NCI-H774 (cell line): ENCODE measurements at places on chromosomes 4 and X.

DNA sequence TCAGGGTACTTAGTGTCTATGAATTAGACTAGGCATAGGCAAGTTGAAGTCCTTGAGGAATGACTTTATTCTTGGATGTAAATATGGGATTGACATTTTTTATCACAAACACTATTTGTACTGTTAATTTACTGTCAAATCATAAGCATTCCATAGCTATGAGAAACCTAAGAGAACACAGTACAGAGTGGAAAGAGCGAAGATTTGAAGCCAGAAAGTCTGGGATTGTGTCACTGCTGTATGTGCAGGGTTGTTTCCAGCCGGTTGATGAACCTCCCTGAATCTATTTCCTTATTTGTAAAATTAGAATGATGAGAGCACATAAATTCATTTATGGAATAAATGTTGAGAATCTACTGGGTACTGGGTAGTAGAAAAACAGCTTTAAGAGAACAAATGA is 14.4 kb upstream of the KLHL5 start:
- DNase-seq, result no peak

DNA sequence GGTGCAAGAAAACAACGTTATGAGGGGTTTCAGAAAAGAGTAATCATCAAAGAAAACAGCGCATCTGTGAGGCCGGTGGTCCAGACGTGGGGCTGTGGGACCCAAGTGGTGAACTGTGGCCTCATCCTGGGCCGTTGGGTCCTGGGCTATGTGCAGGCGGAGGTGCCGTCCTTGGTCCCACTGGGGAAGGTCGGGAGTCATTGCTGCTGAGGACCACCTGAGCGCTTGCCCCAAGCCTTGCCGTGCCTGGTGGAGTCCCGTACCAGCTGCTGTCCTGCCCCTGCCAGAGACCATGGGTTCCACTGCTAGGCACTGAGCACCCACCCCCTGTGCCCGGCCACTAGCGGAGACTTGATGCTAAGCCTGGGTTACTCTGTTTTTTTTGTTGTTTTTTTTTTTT is 25.5 kb upstream of the UVSSA start:
- DNase-seq, result no peak

DNA sequence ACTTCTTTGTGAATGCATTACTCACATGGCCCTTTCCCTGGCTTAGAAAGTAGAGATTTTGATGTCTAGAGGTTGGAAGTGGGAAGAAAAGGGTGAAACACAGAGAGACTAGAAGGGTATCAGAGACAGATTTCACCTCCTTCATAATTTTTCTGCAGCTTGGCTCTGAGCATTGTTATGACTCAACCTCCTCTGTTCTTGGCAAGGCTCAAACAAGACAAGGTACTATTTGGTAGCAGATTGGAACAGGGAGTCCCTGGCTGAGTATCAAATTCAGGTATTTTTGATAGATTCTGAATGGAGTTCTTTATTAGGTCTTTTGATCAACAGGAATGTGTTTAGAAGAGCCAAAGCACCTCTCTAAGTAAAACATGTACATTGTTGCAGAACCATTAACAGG is 146.3 kb upstream of the CHRDL1 start:
- no peak for DNase-seq

DNA sequence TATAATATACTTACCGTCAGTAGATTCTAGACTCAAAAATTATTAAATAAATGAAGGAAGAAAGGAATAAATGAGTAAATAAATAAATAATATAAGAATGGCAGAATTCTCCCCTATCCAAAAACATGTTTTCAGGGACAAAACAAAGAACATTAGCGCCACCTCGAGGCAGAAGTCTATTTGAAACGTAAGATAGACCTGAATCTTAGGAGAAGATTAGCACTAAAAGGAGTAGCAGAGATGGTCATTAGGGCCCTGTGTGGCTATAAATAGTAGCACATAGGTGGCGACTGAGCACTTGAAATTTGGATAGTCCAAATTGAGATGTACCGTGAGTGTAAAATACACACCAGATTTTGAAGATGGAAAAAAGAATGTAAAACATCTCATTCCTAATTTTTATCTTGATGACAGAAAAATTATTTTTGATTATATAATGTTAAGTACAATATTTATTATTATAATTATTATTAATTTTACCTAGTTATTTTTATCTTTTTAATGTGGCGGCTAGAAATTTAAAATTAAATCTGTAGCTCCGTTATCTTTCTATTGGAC is 24.3 kb upstream of the SRD5A3 start:
- peak; percentile 60 for DNase-seq

DNA sequence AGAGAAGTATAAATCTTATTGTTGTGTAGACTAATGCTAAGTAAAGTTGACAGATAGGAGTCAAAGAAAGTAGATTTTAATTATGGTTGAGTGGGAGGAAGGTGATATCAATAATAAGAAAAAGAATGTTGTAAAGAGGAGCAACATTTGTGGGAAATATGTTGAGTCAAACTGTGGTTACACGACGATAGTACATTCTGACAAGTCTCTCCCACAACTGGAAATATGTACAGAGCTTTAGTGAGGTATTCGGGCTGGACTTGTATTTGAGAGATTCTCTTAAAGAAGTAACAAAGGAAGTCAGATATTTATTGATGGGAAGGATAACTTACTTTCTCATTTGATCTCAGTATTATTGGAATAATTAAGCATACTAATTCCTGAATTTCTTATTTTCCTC is 525.3 kb upstream of the MAGEB2 start:
- no peak for DNase-seq

- DNase-seq, result no peak
Observed at GRCh38 chrX:130385520-130385919, at the start of gene GPR119. TSS of gene GPR119 (minus strand) at chrX:130385674. CDS start at chrX:130385447, 227 bp downstream.

DNA sequence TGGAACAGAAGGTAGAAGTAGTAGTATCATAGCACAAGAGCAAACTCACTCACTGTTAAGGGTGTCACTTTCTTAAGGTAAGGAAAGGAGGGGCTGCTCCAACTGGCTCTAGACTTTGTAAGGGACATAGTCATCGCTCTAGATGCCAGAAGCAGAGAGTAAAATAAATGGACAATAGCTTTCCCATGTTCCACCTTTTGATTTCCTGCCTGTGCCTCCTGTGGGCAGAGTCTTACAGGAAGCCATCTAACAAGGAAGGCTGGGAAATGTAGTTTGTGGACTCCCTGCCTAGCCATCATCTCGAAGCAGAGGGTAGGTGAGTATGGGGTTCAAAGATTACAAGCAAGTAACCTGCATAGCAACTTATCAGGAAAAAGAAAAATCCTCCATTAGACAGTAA is 1.7 kb upstream of the METTL14 start:
- DNase-seq, result no peak

DNA sequence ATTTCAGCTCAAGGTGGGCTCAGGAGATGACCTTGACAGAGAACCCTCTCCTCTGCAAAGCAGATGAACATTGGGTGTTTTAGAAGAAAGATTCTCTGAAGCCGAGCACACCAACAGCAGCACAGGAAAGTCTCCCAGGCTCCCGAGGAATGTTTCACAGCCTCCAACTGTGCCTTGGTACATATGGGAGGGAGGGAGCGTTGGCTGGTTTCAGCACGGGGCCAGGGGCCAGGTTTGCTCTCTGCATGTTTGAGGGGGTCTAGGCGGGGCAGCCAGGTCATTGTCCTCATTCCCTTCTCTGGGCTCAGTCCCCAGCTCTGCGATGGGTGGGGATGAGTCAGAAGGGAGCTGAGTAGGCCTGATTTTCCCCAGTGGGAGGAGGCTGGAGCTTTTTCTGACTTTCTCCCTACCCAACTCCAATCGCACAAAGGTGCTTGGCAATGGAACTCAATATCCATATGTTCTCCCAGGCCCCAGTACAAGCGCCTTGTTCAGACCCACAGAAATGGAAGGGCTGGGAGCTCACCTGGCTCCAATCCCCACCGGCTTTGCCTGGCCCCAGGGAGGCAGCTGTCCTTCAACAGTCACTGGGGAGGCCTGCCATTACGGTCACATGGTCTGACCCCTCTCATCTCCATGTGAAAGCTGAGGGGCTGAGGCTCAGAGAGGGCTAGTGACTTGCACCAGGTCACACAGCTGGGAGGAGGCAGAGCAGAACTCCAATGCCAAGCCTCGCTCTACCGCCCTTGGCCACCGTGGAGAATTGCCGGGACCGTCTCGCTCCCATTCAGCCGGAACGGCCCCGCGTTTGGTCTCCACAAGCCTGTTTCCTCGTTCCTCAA is 108.4 kb upstream of the AFAP1 start:
- no peak for DNase-seq

DNA sequence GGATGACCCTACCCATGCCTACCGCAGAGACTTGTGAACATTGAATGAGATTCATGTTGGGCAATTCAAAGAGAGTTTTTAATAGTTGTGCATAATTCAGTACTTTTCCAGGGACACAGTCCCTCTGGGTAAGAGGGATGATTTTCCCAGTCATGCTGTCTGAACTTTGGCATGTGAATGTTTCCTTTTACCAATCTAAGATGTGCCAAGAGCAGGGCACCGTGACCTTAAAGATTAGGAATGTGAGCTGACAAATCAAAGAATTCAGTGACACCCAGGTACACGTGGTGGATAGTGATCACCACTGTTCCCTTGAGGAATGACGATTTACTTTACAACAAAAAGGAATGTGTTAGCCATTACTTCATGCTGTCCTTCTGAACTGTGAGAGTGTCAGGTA is 515.6 kb downstream of the PPARGC1A start:
- DNase-seq, result no peak

- no peak for DNase-seq
Observed at GRCh38 chr4:142582340-142582739, 263.8 kb downstream of the INPP4B start.

GRCh38 chr4:110907801-110908313 is 285.0 kb upstream of the PITX2 start:
- no peak for DNase-seq

- no peak for DNase-seq
Observed at GRCh38 chr4:81527709-81528108, 56.0 kb upstream of the RASGEF1B start.

DNA sequence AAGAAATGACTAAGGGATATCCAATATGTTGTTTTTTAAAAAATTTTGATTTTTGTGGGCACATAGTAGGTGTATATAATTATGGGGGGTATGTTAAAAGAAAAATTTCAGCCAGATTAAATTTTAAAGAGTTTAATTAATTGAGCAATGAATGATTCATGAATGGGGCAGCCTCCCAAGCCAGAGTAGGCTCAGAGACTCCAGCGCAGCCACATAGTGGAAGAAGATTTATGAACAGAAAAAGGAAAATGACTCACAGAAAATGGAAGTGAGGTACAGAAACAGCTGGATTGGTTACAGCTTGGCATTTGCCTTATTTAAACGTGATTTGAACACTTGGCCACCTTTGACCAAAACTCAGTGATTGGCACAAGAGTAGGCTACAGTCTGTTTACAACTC is 91.7 kb downstream of the SPATA18 start:
- DNase-seq, result no peak

- no peak for DNase-seq
Observed at GRCh38 chrX:139058831-139059495, 347.4 kb upstream of the FGF13 start.

- DNase-seq, result no peak
Observed at GRCh38 chrX:63785708-63786040, 660 bp upstream of the ARHGEF9 start.

DNA sequence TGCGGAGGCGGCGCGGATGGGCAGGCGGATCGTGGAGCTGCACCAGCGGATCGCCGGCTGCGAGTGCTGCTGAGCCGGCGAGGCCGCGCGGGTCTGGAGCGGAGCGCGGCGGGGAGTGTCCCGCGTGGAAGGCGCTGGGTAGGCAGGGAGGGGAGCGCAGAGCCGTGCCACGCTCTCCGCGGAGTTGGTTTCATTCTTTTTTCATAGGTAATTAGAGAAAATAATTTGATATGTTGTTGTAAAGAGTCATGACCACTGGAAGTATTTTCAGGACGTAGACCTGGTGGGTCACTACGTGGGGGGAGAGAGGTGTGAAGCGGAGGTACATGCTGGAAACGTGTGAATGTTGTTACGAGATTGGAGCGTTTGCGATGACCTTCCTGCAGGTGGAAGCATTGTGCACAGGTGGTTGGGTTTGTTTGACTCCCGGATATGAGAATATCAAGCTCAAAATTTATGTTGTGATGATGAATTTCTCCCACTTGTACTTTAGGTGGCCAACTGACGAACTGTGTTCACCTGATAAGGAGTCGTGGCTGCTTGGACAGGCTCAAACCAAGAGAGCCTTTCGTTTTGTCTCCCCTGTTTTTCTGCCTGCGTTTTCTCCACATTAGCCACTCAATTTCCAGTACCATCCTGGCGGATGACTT is 19.1 kb upstream of the S100P start:
- DNase-seq, result peak; percentile 11

GRCh38 chrX:1442016-1442665 is 10.6 kb downstream of the ASMTL start:
- DNase-seq, result no peak

DNA sequence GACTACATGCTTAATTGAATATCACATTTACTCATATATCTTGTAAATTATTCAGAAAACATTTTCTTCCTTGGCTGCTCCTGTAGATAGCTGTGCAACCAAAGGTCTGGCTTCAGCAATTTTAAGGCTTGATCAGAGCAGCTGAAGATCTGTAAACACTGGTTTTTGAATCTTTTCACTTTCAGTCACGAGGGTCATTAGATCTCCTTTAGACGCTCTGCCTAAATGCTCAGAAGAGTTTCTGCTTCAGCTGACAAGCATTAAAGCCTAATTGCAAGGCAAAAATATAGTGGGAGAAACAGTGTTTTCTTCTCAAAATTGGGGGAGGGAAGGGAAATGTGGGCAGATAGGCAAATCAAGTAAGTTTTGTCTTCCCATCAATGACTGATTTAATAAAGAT is 25.7 kb downstream of the TRPC5 start:
- no peak for DNase-seq

DNA sequence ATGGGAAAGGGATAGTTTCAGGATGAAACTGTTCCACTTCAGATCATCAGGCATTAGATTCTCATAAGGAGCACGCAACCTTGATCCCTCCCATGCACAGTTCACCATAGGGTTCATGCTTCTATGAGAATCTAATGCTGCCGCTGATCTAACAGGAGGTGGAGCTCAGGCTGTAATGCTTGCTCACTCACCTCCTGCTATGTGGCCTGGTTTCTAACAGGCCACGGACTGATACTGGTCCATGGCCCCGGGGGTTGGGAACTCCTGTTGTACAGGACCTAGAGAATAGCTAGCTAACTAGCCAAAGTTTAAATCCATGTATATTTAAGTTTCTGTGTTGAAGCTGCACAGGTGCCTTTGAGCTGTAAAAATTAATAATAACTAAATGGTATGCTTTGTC is 65.8 kb upstream of the MMAA start:
- DNase-seq, result no peak

DNA sequence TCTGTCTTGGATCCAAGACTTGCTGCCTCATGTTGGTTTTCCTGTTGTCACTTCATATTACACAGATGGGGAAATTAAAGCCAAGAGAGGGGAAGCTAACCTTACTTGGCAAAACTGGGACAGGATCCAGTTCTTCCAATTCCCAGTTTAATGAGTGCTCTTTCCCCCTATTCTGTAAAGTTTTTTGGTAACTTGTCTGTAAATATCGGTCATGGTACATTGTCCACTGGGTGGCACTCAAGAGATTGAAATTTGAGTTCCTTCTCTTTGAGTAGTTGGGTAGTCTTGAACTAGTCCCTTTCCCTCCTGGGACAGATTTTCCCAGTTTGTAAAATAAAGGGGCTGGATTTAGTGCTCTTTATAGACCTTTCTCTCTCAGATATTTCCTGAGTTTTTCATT is 12.4 kb upstream of the EOLA2 start:
- DNase-seq, result no peak

GRCh38 chr4:125481334-125482045 is 166.7 kb downstream of the FAT4 start:
- DNase-seq, result no peak

GRCh38 chr4:153060196-153060595 is 124.1 kb downstream of the FHDC1 start:
- no peak for DNase-seq

- no peak for DNase-seq
Observed at GRCh38 chr4:58063404-58064160, 953.4 kb upstream of the IGFBP7 start.
